ENCODE measurements at places on chromosomes 12 and 14.

GRCh38 chr12:105201299-105201698 lies 34.7 kb downstream of the APPL2 start:
- no peak for DNase-seq

GRCh38 chr12:14768823-14769405 lies 34.4 kb downstream of the WBP11 start:
- no peak for DNase-seq

- no peak for DNase-seq
These were observed 52.7 kb downstream of the ESRRB start for GRCh38 chr14:76428611-76429010.

DNA sequence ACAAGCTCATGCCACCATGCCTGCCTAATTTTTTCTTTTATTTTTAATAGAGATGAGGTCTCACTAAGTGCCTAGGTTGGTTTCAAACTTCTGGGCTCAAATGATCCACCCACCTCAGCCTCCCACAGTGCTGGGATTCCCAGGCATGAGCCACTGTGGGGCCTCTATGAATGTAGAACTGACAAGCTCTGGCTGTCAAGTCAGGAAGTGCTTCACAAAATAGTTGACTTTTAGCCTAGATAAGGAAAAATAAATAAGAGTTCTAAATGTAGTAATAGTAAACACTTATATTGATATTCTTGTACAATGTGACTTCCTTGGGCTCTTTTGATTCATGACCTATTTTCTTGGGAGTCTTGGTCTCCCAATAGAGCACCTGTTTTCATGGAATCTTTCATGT lies 40.0 kb downstream of the RMST start:
- no peak for DNase-seq

GRCh38 chr12:3152892-3153291 lies 75.7 kb downstream of the TSPAN9 start:
- no peak for DNase-seq

Measured in iPS DF 6.9 (cell line).